Neural crest cell (in vitro differentiated cells): ENCODE measurements at places on chromosomes 5 and 9. TPM values are rescaled to one million over a fixed set of nuclear protein-coding genes. Genes with fewer than 3 reads are reported as not detected.

Gene MEIKIN
- not detected in 2 replicates for total RNA-seq

Gene SLC36A3
- total RNA-seq: not detected in 2 replicates

Gene PRR7
- 16.1 and 19.0 TPM in 2 replicates for total RNA-seq

GRCh38 chr5:37875051-37875787, 35.4 kb upstream of the GDNF start:
- DNase-seq: no peak
